Suprapubic skin (tissue), 4 donors: ENCODE measurements at places on chromosomes 7 and 10.

GRCh38 chr10:87658321-87658795 lies 1.3 kb upstream of the PAPSS2 start:
- DNase-seq = no peak

DNA sequence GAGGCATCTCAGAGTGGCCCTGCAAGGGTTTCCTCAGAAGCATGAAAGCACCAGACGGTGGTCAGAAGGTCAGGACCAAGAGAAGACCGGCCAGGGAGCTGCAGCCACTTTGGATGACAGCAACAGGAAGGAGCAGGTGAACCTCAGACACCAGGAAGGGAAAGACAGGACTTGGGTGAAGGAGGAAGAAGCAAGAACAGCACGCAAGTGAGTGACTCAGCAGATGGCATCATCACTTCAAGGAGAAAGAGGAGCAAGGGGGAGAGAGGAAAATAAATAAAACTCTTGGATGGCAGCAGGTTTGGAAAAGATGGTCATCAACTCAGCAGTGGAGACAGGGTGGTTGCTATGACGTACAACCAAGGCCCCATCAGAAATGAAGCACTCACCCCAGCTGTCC lies 31.6 kb downstream of the NCAPG2 start:
- no peak for DNase-seq

- no peak for DNase-seq
Observed at GRCh38 chr10:62631241-62631640, 173.3 kb upstream of the ADO start.

DNA sequence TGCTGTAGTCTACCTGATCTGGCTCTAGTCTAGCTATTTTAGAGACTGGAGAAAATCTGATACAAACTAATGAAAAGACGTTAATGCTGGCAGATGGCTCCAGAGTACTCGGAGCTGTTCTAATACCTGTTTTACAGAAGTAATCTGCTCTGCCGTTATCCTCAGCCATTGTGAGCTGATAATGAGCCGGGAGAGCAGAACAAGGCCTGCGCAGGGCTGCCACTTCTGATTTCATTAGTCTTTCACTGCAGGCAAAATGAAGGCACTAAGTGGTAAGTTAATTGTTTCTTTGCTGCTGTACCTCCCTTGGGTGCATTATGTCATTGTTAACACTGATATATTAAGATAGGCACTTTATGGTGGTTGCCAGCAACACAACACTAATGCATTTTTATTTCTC lies 456.4 kb upstream of the PFKP start:
- no peak for DNase-seq

- no peak for DNase-seq
Observed at GRCh38 chr10:67788028-67788886, 49.7 kb downstream of the DNAJC12 start.

GRCh38 chr10:21689881-21690280 lies 155.8 kb downstream of the MLLT10 start:
- DNase-seq = no peak

DNA sequence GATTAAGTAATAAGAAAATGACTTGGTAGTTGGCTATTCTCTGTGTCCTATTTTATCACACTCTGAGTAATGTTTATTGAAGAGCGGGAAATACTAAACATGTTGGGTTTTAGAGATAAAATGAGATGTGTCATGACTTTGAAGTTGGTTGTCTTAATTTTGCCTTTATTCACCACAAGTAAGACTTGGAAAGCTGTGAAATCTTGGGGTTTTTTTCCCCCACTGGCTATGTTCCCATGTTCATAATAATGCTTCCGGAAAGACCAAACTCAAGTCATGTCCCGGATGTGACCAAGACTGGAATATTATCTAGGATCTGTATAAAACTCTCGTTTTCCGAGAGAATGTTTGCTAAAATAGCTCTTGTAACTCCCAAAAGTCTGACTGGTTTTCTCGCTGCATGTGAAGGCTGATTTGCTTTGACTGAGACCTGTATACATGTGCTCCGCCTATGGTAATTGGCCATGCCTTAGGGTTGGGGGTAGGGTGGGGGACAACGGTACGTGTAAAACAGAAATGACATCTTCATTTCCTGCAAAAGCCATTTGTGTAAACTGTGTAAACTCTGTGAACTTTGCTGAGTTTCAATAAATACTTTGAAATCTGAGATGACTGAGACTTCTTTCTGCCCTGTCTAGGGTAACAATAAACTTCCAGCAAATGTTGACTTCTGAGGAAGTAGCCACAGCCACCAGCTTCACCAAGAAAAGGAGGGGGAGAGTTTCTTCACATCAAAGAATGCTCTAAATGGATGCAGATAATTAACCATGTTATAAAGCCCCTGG lies 169.6 kb downstream of the ZNF365 start:
- DNase-seq = no peak

DNA sequence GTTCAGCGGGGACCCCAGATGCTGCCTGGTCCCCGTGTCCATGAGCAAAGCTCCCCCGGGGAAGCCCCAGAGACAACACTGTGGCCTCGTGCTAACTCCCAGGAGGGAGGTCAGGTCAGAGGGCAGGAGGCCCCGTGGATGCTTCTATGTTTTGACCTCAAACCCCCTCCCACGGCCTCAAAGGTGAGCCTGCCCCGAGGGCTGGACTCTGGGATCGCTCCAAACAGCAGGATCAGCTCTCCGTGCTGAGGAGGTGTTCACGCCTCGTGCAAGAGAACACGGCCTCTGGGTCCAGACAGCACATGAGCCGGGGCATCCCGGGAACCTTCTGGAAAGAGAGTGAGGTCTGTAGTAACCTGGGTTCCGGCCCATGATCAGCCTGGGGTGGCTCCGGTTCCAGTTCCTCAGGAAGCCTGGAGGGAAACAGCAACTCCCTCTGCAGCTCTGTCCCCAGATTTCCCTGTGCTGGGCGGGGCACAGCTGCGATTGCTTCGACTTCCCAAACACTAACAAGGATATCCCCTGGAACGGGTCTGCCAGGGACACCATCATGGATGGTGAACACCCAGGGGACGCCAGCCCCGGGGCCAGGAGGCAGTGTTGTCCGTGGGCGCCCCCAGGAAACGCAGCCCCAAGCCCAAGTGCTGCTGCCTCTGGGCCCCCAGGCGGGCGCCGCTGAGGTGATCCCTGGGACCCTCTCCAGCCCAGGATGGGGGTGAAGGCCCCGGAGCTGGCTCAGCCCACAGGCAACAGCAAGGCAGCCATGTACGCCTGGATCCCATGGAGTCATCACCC lies 18.0 kb upstream of the INPP5A start:
- peak; percentile 79 for DNase-seq

DNA sequence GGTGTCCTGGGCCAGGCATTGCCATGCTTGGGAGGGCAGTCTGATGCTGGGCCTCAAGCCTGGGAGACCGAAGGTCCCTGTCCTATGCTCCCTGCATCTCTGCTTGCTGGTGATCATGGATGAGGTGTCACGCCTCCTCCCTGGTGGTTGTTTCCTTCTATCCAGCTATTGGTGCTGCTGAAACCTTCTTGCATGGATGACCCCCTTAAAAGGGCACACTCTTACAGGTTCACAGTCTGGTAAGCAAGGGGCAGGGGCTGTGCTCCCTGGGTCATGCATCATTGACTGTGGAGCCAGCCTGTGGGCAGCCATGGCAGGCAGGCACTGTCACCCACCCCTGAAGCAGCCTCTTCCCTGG lies 36.8 kb upstream of the SLC29A3 start:
- no peak for DNase-seq

GRCh38 chr10:27355918-27356573 lies 115.4 kb upstream of the ACBD5 start:
- DNase-seq = no peak

GRCh38 chr7:146781352-146782116 lies 664.9 kb downstream of the CNTNAP2 start:
- no peak for DNase-seq

DNA sequence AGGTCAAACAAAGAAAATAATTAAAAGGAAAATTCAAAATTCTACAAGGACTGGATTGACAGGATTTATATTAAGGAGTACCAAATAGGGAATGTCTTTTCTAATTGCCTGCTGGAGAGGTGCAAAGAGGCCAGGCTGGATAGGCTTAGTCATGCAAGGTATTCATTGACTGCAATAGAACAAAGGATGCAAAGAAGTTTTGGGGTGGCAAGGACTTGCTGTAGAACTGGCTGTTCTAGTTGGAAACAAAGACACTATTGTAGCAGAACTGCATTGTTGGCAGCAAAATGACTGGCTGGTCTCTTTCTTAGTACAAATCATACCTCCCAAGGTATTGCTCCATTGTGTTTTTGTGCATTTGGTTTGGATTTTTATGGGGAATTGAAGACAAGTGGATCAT lies 10.1 kb downstream of the ITGB8 start:
- no peak for DNase-seq

- DNase-seq = no peak
Observed at GRCh38 chr7:90759710-90760109, 163.6 kb downstream of the CDK14 start.

GRCh38 chr10:84224411-84225028 lies 824 bp downstream of the LRIT2 start:
- no peak for DNase-seq

DNA sequence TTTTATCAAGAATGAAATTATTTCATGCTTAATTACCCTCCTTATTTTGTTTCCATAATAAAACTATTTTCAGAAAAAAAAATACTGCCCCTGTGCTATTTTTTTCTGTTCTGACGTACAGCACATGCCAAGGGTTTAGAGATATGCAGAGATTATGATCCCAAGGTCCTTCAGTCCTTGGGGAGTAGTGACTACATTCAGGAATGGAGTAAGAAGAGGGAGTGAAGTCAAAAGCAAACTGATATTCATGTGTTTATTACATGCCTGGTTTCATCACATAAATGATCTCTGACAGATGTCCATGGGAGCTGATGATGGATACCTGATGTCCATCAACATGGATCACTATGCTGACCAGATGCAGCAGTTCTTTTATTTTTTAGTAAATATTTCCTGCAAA lies 17.2 kb downstream of the AKAP9 start:
- no peak for DNase-seq

- no peak for DNase-seq
Observed at GRCh38 chr10:5284311-5285057, 80.3 kb upstream of the UCN3 start.

DNA sequence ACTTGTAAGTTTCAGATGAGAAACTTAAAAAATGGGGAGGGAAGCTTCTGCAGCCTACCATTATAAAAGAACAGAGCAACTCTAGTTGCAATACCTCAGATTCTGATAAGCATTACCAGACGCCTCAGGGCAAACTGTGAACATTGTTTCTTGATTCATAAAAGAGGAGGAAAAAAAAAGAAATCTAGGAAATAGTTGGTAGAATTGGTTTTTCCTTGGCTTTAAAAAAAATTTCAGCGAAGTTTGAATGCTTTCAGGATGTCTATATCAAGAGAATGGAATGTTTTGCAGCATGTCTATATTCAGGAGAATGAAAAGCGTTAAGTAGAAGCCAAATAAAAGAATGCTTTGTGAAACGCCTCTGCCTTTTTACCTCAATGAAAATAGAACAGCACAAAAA lies 17.5 kb upstream of the ANLN start:
- no peak for DNase-seq

DNA sequence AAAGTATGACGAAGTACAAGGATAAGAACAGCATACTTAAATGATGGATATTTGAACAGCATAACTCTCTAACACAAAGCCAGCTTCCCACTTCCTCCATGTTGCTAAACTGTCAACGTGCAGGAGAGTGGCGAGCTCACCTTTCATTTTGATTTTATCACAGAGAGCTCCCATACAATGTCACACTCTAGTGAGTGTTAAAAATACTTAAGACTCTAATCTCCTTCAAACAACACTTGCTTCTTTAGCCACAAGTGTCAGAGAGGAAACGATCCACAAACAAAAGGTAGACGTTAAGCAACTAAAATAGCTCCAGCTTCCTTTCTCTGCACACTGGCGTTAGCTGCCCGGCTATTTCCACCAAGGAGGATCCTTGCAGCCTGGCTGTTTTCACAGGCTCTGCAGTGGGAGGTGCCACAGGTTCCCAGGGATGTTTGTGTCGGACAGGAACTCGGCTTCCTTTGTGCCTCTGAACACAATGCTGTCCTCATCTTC lies 194.6 kb downstream of the COBL start:
- DNase-seq = no peak

GRCh38 chr10:15809450-15809849 lies 50.9 kb downstream of the MINDY3 start:
- no peak for DNase-seq

GRCh38 chr10:17841050-17841449 lies 31.9 kb downstream of the MRC1 start:
- DNase-seq = no peak

DNA sequence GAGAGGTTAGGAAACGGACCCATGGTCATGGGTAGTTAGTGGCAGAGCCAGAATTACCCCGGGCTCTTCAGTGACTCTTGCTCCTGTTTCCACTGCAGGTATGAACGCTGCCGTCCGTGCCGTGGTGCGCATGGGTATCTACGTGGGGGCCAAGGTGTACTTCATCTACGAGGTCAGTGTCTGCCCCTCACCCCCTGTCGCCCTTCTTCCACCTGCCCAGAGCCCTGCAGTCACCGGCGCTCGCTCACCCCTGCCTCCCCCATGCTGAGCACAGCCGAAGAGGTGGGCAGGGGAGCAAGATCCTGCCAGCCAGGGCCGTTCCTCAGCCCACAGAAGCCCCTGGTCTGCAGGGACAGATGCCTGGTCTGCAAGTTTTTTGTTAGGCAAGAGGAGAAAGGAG lies 14.9 kb downstream of the PFKP start:
- DNase-seq = no peak

DNA sequence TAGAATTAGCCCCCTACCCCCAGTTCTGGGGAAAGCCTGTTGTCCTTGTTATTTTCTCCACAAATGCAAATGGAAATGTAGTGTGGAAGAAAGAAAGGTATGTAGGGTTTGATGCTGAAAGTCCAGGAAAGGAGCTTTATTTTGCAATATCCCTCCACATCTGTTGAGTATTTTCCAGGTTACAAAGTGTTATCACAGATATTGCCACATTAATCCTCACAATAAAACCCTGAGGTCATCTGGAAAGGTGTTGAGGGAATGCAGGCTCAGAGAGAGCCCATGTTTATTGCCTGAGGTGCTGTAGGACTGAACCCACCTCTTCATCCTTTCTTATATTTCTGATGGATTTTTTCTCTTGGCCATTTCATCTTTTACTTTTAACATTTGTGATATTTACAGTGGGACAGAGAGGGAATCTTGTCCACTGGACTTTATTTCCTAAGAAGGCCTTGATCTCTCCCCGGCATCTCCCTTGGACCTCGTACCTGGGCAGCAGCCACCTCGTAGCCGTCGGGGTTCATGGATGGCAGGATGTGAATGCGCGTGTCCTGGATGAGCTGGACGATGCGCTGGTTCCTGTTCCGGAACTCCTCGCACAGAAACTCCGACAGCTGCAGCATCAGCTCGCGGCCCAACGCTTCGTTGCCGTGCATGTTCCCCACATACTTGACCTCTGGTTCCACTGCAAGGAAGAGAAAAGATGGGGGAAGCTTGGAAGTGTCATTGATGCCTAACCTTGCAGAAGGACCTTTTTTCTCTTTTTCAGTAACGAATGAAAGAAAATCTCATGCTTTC lies 6.0 kb downstream of the CPN1 start:
- no peak for DNase-seq

GRCh38 chr7:2608921-2609411 lies 22.8 kb upstream of the TTYH3 start:
- no peak for DNase-seq

DNA sequence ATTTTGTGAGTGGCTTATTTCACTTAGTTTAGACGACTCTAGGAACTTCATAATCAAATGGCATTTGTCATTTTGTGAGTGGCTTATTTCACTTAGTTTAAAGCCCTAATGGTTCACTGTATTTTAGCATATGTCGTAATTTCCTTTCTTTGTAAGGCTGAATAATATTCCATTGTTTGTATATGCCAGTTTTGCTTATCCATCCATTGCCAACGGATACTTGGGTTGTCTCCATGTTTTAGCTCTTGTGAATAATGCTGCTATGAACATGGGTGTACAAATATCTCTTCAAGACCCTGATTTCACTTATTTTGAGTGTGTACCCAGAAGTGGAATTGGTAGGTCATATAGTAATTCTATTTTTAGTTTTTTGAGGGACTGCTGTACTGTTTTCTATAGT lies 31.8 kb downstream of the DOCK1 start:
- no peak for DNase-seq
